NCI-H82 (cell line): ENCODE measurements at places on chromosomes 4 and X.
A peak's percentile ranks its signal among the peaks of the same experiment; 100 is the strongest.

DNA sequence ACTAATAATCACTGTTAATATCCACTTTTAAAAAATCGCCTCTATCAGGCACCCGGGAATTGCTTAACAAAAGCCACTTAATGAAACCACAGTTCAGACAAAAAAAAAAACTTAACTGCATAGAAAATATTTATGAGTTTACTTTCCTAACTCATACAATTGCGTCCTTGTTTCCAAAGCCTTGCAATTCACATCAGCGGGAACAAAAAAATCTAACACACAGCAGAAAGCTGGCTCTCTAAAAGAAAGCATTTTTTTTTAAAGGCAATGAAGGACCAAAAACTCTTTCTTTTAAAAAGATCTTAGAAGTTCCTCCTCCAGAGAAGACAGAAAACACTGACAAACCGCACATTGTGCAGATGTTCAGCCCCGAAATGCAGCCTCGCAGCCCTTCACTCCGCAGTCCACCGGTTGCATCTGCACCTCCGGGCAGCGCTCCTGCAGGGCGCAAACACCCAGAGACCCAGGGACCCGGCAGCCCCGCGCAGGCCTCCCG lies 812 bp downstream of the FAT1 start:
- DNase-seq: no peak

DNA sequence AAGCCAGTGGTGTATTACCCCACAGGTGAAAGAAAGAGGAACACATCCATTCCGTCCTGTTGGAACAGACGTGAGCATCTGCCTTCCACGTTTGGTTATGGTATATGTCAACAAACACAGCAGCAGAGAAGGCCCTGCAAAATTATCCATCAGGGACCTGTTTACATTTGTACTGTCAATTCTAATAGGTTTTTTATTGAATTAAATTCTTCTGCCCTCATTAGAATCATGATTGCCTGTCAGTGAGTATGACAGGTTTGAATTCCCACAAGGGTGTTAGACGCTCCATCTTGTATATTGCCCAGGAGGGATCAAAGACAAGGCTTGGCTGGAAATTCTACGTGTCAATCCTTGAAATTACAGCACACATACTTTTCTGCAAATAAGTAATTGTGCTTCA lies 339.9 kb upstream of the NOCT start:
- no peak for DNase-seq

- no peak for DNase-seq
Observed at GRCh38 chr4:126028876-126029275, 714.1 kb downstream of the FAT4 start.

DNA sequence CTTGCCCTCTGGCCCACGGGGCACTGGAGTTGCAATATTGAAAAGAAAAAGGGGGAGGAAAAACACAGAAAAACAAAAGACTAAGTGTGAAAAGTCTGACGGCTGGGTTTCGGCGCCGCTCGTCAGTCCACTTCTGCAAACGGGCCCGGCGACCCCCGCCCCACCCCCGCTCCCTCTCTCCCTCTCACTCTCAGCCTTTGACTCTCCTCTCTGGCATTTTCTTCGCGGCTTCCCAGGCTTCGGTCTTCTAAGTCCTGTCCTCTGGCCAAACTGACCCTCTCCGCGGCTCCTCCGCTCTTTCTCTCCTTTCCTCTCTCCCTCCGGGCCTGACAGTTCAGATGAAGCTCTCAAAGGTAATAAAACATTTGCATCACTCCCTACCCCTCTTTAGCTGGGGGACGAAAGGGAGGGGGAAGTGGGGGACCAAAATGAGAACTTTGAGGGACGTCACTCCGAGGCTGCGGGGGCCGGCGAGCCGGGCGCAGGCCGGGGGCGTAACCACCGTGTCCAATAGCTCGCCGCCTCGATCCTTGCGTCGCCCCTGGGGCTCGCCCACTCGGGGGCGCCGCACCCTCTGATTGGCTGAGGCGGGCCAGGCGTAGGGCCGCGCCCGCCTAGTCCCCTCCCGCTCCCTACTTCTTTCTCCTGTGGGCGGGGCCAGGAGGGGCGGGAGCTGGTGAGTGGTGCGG lies at the start of gene NKX6-1:
Gene NKX6-1, minus strand, starts transcription at position 358 of the 689 bp plus-strand sequence. CDS start 1,064 bp downstream, outside the sequence.
- DNase-seq: peak; percentile 95

GRCh38 chr4:27986476-27986875 lies 1125.8 kb downstream of the STIM2 start:
- DNase-seq: no peak

GRCh38 chr4:43066415-43066814 lies 173.9 kb downstream of the GRXCR1 start:
- no peak for DNase-seq

DNA sequence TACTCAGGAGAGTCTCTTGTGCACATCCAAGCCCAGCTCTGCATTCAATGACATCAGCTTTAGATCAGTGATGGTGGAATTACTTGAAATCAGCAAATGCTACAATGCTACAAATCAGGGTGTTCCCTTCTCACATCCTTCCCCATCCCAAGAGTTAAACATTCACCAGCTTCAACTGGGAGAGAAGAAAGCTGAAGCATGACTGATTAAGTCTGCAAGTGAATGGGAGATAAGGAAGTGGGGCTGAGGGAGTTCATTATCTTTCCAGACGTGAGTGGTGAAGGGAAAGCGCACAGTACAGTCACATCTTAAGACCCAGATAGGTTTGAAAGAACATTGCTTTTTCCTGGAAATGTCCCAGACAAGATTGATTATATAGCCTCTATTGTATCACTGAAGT lies 26.2 kb upstream of the MAP9 start:
- DNase-seq: no peak

DNA sequence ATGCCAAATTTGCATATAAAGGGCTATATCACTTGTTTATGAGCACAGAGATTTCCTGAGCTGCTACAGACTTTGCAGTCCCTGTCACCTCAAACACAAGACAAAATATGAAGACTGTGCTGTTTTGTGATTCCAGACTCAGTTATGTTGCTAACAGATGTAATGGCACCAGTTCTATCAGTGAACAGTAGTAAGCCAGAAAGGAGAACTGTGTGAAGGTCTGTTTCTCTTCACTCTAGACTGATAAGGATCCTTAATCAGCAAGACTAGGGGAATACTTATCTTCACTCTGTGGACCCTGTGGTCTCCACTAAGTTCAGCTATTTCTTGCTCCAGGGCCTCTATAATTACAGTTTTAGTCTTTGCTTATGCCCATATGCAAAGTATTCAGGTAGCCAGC lies 82.7 kb downstream of the ANXA5 start:
- no peak for DNase-seq

DNA sequence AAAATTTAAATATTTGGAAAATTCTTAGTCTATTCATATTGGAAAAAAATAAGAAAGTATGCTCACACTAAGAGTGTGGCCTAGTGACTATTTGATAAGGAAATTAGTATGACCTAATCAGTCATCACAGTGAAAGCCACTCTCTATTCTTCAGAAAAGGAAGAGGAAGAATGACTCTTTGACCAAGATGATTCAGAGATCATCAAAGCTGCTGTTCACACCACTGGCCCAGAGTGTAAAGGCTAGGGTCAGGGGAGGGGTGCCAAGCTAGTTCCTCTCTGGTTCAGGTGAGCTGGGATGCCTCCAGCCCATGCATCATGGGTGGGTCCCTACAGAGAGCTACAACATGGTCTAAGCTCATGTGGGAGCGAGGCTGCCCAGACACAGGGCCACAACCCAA lies 396.9 kb upstream of the NDST3 start:
- no peak for DNase-seq

GRCh38 chrX:54980334-54980733 lies 13.7 kb downstream of the PFKFB1 start:
- no peak for DNase-seq

GRCh38 chr4:11514003-11514402 lies 85.3 kb upstream of the HS3ST1 start:
- DNase-seq: no peak

DNA sequence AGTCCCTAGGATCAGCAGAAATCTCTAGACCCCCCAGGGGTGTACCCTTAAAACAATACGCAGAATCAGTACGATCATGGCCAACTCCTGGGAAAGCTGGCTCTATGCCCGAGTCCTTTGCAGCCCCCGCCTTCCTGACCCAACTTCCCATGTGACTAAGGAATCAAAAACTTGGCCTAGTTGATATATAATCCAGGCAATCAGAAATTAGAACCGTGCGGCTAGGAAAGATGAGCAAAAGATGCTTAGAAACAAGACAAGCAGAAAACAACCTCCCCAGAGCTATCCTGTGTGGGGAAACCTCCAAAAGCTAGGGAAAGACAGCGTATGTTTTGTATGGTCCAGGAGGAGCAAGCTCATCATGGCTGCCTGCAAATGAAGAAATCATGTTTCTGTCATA lies 110.0 kb downstream of the PPARGC1A start:
- DNase-seq: no peak

DNA sequence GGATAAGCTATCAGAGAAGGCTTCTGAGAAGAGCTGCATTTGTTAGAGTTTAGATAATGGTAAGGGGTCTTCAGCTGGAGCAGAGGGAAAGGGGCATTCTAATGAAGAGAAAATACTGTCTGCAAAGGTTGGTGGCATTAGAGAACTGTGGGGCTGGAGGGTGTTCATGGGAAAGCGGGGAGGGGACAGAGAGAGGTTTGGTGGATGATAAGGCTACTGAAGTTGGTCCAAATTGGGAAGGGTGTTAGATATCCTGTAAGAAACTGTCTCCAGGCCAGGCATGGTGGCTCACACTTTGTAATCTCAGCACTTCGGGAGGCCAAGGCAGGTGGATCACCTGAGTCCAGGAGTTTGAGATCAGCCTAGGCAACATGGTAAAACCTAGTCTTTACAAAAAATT lies 59.9 kb downstream of the AFF1 start:
- DNase-seq: no peak

- DNase-seq: no peak
Observed at GRCh38 chrX:38548508-38548907, 12.8 kb upstream of the TSPAN7 start.

GRCh38 chr4:173446416-173446815 lies 47.5 kb upstream of the SCRG1 start:
- DNase-seq: no peak

DNA sequence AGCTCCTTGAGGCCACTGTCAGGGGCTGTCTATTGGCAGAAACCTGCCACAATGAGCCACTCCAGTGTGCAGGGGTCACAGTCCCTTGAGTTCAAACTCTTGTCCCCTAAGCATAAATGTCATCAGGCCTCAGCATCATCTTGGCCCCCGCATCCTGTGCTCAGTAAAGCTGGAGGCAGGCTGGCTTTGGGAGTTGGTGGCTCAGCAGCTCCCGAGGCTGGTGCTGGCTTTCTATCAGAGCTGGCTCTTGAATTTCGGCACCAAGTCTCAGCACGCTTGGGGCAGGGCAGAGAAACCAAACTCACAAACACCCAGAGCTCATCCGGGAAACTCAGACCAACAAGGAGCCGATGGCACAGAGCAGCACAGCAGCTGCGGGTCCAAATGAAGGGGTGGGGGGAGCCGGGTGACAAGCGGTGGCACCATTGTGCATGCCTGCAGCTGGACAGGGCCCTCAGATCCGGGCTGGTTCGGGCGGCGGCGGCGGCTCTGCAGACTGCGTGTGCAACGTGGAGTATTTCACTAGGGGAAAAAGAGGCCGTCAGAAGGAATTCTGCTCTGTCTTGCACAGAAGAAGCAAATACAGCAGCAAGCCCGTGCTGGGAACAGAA lies 75.5 kb downstream of the MTMR1 start:
- no peak for DNase-seq

GRCh38 chr4:22574424-22574823 lies 58.6 kb upstream of the ADGRA3 start:
- DNase-seq: no peak

DNA sequence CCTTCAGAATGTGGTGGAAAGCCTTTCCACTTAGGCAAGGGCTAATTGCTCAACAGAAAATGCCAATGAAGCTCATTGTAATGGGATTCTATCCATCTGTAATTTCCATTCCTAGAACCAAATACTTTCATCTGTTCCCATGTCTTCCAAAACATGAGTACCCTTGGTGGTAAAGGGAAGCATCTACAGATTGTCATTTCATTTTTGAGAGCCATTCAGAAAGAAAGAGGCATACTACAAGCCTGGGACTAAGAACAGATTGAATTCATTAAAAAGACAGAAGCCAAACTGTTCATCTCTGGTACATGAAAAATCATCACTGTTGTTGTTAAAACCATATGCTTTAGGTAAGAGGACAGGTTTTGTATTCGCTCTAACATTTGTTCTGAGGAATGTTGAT lies 43.6 kb upstream of the DCTD start:
- no peak for DNase-seq

GRCh38 chrX:31981546-31982062 lies 909.8 kb upstream of the FTHL17 start:
- DNase-seq: no peak
